Panc1 (cell line): ENCODE measurements at places on chromosomes 3 and 15. TPM values are rescaled to one million over a fixed set of nuclear protein-coding genes. Genes with fewer than 3 reads are reported as not detected.

DNA sequence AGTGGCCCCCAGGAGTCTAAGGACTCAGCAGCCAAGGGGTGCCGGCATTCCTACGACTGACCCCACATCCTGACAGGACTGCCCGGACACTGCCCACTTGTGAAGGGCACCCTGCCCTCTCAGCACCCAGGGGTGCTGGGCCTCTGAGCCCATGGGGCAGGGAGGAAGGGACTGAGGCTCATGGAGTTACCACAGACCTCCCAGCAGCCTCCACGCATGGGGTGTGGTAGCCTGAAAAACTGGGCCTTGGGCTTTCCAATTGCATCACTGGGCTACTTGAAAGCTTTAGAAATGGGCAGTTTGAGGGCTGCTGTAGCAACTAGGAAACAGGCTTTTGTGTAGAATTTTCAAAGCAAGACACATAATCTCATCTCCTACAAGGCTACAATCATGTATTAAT lies 13.2 kb downstream of the TKT start:
- H3K27me3 ChIP-seq, result no peaks in the 10 kb centered on the region
- no peak overlapping the region for H3K27ac ChIP-seq
- H3K4me3 ChIP-seq, result no peak overlapping the region
- H3K4me1 ChIP-seq, result peaks cover 36% of the 10 kb centered on the region

DNA sequence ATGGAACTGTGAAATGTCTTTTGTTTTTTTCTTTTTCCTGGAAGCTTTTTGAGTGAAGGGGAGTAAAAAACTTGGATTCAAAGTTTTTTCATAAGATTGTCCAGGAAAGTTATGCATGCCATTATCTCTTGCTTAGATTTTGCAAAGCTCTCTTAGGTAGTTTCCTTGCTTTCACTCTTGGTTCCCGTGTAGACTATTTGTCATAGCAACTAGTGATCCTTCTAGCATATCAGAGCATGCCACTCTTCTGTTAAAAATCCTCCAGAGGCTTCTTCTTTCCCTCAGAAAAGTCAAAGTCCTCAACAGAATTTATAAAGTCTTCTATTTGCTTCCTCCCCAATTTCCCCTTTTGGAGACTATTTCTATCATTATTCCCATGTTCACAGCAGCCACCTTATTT lies 21.1 kb downstream of the GTF2E1 start:
- H3K36me3 ChIP-seq, result no peaks in the 10 kb centered on the region
- DNase-seq, result no peak
- H3K27ac ChIP-seq, result no peak overlapping the region
- no peaks in the 10 kb centered on the region for H3K27me3 ChIP-seq
- H3K4me1 ChIP-seq, result no peaks in the 10 kb centered on the region

The CNTN3 gene
- total RNA-seq, result not detected

- H3K4me3 ChIP-seq, result no peak overlapping the region
- H3K27me3 ChIP-seq, result no peaks in the 10 kb centered on the region
- no peak overlapping the region for H3K27ac ChIP-seq
- H3K36me3 ChIP-seq, result no peaks in the 10 kb centered on the region
Measured at GRCh38 chr3:180403156-180403555, 198.8 kb upstream of the TTC14 start.

The PLA1A gene
- not detected for total RNA-seq

DNA sequence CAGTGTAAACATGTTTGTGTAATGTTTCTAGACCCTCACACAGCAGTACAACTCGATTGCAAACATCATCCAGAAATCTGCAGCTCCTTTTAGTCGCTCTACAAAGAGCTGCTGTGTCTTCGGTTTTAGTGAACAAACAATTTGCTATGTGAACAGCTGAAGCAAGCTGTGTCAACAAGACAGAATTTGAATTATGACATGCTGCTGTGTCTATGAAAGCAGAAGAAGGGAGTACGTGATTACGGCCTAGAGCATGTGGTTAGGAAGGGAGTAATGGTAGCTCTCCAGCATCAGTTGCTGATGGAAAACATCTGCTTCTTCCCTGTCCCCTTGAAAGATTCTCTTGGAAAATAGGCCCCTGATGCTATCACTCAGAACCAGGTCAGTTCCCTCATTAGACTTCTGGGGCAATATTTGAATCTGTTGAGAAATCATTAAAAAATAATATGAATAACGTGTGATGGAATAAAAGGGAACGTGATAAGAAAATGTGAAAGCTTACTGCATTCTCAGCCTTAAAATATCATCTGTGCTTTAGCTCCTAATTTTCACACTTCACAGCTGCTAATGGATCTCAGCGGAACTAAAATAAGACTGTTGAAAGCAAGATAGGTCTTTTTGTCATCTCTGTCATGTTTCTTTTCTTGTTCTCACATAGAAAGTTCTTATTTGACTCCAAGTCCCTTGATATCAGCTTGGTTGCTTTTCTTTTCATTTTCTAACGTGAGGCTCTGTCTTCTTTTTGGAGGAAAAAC lies 891.5 kb downstream of the ROBO2 start:
- no peaks in the 10 kb centered on the region for H3K27me3 ChIP-seq
- H3K4me3 ChIP-seq, result no peak overlapping the region
- no peak for DNase-seq
- H3K36me3 ChIP-seq, result no peaks in the 10 kb centered on the region
- no peak overlapping the region for H3K27ac ChIP-seq

The ATP10A gene
- total RNA-seq, result 0.31 TPM

- no peak overlapping the region for H3K4me3 ChIP-seq
- H3K27me3 ChIP-seq, result no peaks in the 10 kb centered on the region
- H3K4me1 ChIP-seq, result no peaks in the 10 kb centered on the region
- H3K27ac ChIP-seq, result no peak overlapping the region
- no peak for DNase-seq
- no peaks in the 10 kb centered on the region for H3K36me3 ChIP-seq
Measured at GRCh38 chr15:24075420-24076089, 388.4 kb upstream of the NDN start.

GRCh38 chr3:38022301-38022700 lies 7.1 kb downstream of the PLCD1 start:
- H3K27ac ChIP-seq, result no peak overlapping the region
- no peak for DNase-seq
- no peaks in the 10 kb centered on the region for H3K36me3 ChIP-seq
- H3K27me3 ChIP-seq, result no peaks in the 10 kb centered on the region

GRCh38 chr3:61571516-61572336 lies 10.4 kb downstream of the PTPRG start:
- H3K36me3 ChIP-seq, result no peaks in the 10 kb centered on the region
- no peak overlapping the region for H3K27ac ChIP-seq
- no peaks in the 10 kb centered on the region for H3K4me1 ChIP-seq
- no peaks in the 10 kb centered on the region for H3K27me3 ChIP-seq
- no peak for DNase-seq

The UROC1 gene
- not detected for total RNA-seq

- H3K36me3 ChIP-seq, result no peaks in the 10 kb centered on the region
- DNase-seq, result no peak
- no peak overlapping the region for H3K27ac ChIP-seq
- peaks cover 19% of the 10 kb centered on the region for H3K4me1 ChIP-seq
Measured at GRCh38 chr15:73685981-73686380, 1.8 kb downstream of the CD276 start.

DNA sequence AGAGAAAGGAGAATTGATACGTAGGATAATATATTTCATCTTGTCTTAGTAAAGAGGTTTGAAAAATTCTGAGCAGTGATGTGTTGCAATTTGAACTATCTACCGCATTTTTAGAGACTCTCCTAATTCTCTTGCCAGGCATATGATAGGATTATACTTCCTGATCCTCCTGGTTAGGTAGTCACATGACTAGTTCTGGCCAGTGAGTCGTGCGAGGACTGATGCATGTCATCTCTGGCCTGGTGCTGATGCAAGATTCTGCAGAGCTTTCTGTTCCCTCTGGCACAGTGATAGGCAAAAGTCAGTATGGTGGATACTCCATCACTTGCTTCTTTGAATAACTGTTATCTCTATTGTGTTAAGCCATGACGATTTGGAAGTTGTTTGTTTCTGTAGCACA lies 277.6 kb upstream of the NAALADL2 start:
- no peak overlapping the region for H3K4me3 ChIP-seq
- H3K36me3 ChIP-seq, result no peaks in the 10 kb centered on the region
- no peak overlapping the region for H3K27ac ChIP-seq
- no peak for DNase-seq
- no peaks in the 10 kb centered on the region for H3K27me3 ChIP-seq

GRCh38 chr3:17195192-17195611 lies 310.4 kb downstream of the PLCL2 start:
- no peaks in the 10 kb centered on the region for H3K4me1 ChIP-seq
- DNase-seq, result no peak
- H3K27me3 ChIP-seq, result no peaks in the 10 kb centered on the region
- no peak overlapping the region for H3K4me3 ChIP-seq
- no peaks in the 10 kb centered on the region for H3K36me3 ChIP-seq

GRCh38 chr15:29693225-29693624 lies 129.0 kb downstream of the TJP1 start:
- H3K27ac ChIP-seq, result no peak overlapping the region
- no peaks in the 10 kb centered on the region for H3K27me3 ChIP-seq
- H3K36me3 ChIP-seq, result no peaks in the 10 kb centered on the region
- no peak for DNase-seq
- no peak overlapping the region for H3K4me3 ChIP-seq

- H3K4me1 ChIP-seq, result no peaks in the 10 kb centered on the region
- H3K36me3 ChIP-seq, result no peaks in the 10 kb centered on the region
- H3K4me3 ChIP-seq, result no peak overlapping the region
- H3K27ac ChIP-seq, result no peak overlapping the region
- H3K27me3 ChIP-seq, result no peaks in the 10 kb centered on the region
Measured at GRCh38 chr3:171700653-171701052, 109.6 kb downstream of the PLD1 start.

DNA sequence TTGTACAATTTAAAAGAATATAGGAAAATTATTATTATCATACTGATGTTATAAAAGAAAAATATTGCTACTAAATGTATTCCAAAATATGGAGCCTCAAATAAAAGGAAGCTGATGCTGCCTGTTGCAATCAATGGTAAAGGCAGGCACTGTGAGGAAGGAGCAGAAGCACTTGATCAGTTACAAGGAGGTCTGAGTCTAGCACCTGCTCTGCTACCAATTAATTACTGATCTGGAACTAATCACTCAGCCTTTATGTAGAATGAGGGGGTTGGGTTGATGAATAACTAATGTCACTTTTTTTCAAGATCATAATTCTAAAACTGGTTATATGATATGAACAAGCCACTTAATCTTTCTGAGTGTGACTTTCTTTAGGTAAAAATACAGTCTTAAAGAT lies 5.5 kb downstream of the ADGRG7 start:
- DNase-seq, result no peak
- no peaks in the 10 kb centered on the region for H3K36me3 ChIP-seq
- no peak overlapping the region for H3K27ac ChIP-seq
- H3K27me3 ChIP-seq, result peaks cover 8% of the 10 kb centered on the region; the same call in 1 of the 2 replicates
- no peak overlapping the region for H3K4me3 ChIP-seq

DNA sequence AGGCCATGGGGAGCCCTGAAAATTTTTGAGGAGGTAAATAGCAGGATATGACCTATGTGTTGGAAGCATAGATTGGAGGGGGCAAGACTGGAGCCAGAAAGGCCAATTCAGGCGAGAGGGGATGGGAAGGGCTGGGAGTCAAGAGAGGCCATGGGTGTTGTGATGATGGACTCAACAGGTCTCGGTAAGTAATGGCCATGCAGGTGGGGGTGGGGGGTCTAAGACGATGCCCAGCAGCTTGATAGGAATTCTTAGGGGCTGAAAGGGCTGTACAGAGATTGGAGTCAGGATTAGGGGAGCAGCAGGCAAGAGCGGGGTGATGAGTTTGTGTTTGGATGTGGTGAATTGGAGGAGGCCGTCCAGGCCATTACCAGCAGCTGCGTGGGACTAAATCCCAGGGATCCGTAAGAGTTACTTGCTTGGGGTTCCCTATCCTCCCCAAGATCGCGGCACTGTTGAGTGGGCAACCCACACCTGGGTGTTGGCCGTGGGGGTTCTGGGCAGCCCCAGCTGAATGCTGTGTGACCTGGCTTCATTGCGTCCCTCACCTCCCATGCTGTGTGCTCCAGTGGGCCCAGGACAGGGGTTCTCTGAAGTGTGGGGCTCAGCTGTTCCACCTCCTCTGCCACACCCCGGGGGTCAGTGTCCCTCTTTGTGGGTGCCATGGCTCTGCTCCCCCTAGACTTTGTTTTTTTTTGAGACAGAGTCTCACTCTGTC lies 41.8 kb upstream of the CHRNB4 start:
- no peak for DNase-seq
- 0 out of 2 replicates have a peak, but pooled peaks cover 3% of the 10 kb centered on the region for H3K4me1 ChIP-seq
- H3K4me3 ChIP-seq, result no peak overlapping the region
- H3K27me3 ChIP-seq, result no peaks in the 10 kb centered on the region
- H3K36me3 ChIP-seq, result no peaks in the 10 kb centered on the region

DNA sequence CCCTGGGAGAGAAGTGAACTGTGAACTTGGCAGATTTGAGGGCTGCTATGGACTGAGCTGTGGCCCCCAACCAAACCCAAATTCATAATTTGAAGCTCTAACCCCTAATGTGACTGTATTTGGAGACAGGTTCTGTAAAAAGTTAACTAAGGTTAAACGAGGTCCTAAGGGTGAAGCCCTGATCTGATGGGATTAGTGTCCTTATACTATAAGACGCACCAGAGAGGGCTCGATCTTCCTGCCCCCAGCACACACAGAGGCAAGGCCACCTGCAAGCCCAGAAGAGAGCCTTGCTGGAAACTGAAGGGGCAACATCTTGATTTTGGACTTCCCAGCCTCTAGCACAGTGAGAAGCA lies 34.0 kb downstream of the TKT start:
- DNase-seq, result no peak
- no peaks in the 10 kb centered on the region for H3K4me1 ChIP-seq
- H3K4me3 ChIP-seq, result no peak overlapping the region
- no peak overlapping the region for H3K27ac ChIP-seq

The MYL3 gene
- not detected for total RNA-seq

The NCK1 gene
- 43.5 TPM for total RNA-seq

- no peaks in the 10 kb centered on the region for H3K36me3 ChIP-seq
- no peaks in the 10 kb centered on the region for H3K4me1 ChIP-seq
- H3K4me3 ChIP-seq, result no peak overlapping the region
- H3K27ac ChIP-seq, result no peak overlapping the region
- H3K27me3 ChIP-seq, result no peaks in the 10 kb centered on the region
Measured at GRCh38 chr3:168272343-168272985, 176.7 kb upstream of the GOLIM4 start.

GRCh38 chr3:32323604-32324003 lies 68.0 kb upstream of the CMTM7 start:
- H3K36me3 ChIP-seq, result no peaks in the 10 kb centered on the region
- no peaks in the 10 kb centered on the region for H3K27me3 ChIP-seq
- no peak overlapping the region for H3K4me3 ChIP-seq
- no peak overlapping the region for H3K27ac ChIP-seq
- no peaks in the 10 kb centered on the region for H3K4me1 ChIP-seq

The GOLGA8J gene
- total RNA-seq, result 0.44 TPM

The ZNF148 gene
- total RNA-seq, result 55.8 TPM
